NCI-H187 treated with DMSO at 0.1 percent for 48 hours (cell line): ENCODE measurements at places on chromosomes 2 and 18.

GRCh38 chr2:95024960-95025405 is 525 bp upstream of the MAL start:
- DNase-seq, result no peak

GRCh38 chr18:52118684-52119083 is 221.3 kb upstream of the DCC start:
- no peak for DNase-seq

GRCh38 chr2:224584785-224585210 is 365 bp downstream of the CUL3 start:
- no peak for DNase-seq

DNA sequence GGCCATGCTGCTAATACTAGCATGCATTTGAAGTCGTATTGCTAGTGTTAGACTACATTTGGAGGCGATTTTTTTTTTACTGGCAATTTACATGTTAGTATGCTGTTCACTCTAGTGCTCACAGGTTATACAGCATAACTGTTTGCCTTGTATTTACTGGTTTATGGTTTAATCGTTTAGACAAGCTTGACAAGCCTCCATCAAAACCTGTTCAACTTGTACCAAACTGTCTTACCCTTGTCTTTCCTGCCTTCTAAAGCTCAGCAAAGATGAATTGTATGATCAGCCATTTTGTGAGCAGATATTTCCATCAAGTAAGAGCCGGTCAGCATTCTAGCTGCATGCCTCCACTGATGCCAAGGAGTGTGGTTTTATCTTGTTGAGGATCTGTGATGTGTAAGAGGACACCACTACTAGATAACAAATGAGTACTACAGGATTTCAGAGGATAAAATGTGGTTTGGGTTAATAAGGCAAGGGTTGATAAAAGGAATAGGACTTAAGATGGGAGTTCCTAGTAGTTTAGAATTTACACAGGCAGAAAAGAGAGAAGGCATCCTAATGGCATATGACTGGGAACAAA is 68.4 kb upstream of the ITM2C start:
- no peak for DNase-seq

DNA sequence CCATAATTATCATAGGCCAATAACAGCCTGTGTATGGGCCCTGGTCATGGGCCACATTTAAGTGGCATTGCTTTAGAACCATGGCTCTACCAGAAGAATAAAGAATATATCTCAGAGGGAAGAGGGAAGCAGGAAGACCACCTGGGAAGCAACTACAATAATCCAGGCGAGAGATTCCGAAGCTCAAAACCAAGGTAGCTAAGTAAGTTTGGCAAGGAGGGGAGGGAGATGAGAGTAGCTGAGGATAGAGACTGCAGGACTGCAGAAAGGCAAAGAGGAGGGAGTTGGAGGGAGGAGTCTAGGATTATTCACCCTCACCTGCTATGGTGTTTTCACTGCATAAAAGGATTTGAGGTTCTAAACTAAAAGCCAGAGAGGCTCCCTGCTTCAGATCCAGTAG is 293.5 kb downstream of the SETBP1 start:
- no peak for DNase-seq

DNA sequence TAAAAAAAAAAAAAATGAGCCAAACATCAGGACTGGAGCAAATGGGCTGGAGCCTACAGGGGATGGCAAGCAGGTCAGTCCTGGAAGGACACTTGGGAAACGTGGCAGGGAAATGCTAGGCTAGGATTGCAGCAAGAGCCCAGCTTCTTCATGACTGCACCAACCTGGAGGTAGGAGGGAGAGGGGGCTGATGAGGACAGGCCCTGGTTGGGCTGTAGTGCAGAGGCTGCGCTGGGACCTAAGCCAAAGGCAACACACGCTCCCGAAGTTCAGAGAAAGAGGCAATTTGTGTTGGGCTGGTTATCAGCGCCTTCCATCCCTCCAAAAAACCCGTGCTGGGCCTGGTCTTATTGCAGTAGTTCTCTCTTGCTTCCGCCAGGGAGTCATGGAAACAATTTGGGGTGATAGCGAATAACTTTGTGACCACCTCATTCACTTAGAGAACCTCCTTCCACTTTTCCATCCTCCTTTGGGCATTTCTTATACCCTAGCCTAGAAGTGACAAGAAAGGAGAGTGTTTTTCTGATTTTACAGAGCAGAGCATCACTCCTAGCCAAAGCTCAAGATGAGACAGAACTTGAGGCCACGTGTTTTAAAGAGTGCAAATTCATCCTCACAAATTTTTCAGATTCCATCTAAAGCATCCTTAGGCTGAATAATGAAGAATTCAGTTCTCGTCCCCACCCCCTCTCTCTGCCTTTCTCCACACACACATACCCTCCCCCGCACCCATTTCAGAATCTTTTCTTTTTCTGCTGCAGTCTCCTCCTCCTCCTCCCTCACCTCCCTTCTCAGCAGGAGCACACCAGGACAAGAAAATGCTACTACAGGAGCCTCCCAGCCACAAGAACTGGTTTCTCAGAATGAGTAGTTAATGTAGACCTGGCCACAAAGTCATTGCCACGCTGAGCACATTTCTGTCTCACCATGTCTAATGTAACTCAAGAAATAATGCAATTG is 82.5 kb upstream of the STPG4 start:
- no peak for DNase-seq

- no peak for DNase-seq
Observed at GRCh38 chr2:191249156-191249813, 4.1 kb downstream of the MYO1B start.

DNA sequence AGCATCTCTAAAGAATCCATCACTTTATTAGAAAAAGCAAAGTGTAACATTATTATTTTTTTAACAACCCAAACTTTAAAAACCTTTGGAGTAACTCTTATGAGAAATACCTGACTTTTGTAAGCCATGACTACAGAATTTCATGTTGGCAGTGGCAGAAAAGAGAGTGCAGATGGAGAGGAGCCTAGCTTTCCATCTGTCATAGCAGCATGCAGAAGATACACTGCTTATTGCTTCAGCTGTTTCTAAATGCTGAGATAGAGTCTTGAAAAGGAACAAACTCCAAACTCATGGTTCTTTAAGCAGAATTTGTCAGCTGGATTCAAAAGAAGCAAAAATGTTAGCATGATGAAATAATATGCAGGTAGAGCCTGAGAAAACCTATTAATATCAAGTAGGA is 1130.3 kb downstream of the DPP10 start:
- no peak for DNase-seq

- DNase-seq, result no peak
Observed at GRCh38 chr18:332721-333510, 65.1 kb upstream of the THOC1 start.

GRCh38 chr2:136495636-136496035 is 269.7 kb upstream of the THSD7B start:
- DNase-seq, result no peak

- no peak for DNase-seq
Observed at GRCh38 chr2:45909677-45910191, 258.3 kb downstream of the PRKCE start.

DNA sequence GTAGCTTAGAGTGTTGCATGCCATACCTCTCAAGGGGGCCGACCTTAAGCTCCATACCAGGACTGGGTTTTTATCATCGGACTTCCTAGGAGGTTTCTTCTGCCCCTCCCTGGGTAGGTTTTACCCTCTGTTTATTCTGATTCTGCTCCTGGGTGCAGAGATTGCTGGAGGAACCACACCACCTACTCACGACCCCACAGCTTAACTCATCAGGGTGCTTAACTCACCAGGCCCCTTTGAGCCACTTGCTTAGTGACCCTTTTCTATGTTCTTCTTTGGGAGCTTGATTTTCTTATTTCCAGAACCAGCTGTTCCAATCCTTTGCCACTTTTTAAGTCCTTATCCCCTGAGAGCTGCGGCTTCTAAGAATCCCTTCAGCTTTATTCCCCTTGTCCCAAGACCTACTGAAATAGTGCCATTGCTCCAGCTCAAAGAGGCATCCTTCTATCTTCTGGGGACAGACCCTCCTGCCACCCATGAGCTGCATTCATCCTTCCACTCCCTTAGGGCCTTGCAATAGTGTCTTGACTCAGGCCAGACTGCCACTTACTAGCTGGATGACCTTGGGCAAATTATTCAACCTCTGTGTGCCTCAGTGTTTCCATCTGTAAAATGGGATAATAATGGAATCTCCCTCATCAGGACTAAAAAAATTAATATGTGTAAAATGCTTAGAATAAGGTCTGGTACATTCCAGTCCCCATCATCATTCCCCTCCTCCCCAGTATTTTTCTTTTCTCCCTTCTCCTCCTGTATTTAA is 5.8 kb downstream of the OXER1 start:
- no peak for DNase-seq

- no peak for DNase-seq
Observed at GRCh38 chr2:108927936-108928659, 60.9 kb downstream of the EDAR start.

DNA sequence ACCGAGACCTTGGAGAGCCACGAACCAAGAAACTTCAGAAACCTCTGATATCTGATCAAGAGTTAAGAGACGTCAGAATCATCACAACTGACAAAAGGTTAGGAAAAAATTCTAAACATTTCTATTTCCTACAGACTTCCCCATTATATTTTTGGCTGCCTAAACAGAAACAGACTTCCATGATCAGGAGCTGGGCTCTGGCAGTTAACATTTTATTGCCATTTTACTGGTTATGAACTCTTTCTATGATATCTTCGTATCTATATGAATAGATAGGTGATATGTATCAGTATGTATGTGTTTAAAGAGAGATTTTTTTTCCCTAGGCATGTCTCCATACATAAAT is 31.1 kb upstream of the PPP1R1C start:
- DNase-seq, result no peak

- no peak for DNase-seq
Observed at GRCh38 chr2:230179907-230180306, 39.9 kb downstream of the SP110 start.

GRCh38 chr2:85185431-85185940 is 52.3 kb downstream of the TCF7L1 start:
- DNase-seq, result no peak

GRCh38 chr2:46548103-46548486 is 68.7 kb downstream of the TMEM247 start:
- no peak for DNase-seq

DNA sequence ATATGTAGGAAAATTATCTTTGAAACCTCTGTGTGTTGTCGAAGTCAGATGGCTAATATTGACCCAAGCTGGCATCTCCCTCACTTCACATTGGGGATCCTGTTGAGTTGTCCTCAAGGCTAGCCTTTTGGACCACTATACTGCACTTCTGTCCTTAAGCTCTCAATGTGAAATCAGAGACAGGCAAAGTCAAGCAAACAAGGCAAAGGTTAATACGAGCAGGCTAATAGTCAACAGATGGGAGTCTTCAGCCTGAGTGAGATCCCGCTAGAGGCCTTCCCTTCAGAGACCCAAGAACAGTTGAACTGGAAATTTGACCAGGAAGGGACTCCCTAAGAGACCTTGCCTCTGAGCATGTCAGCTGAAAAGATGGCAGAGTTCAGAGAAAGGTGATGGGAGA is 475.4 kb downstream of the PARD3B start:
- no peak for DNase-seq

- no peak for DNase-seq
Observed at GRCh38 chr2:100580367-100581276, 17.8 kb downstream of the PDCL3 start.

GRCh38 chr18:57951117-57951796 is 92.8 kb upstream of the NEDD4L start:
- no peak for DNase-seq

DNA sequence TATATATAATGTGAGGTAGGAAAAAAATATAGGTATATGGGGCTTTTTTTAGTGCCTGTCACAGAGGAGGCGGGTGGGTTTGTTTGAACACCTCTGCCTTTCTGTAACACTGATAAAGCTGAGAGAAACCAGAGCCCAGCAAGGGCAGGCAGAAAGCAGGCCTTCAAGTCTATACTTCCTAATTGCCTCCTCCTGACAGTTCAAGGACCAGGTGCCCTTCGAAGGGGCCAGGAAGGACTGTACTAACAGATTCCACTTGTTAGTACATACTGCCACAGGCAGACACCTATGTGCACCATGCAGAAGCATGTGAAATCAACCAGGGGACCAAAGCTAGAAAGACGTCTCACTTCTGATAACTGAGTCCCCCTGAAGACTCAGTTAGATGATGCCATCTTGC is 13.8 kb downstream of the SLC1A4 start:
- no peak for DNase-seq

DNA sequence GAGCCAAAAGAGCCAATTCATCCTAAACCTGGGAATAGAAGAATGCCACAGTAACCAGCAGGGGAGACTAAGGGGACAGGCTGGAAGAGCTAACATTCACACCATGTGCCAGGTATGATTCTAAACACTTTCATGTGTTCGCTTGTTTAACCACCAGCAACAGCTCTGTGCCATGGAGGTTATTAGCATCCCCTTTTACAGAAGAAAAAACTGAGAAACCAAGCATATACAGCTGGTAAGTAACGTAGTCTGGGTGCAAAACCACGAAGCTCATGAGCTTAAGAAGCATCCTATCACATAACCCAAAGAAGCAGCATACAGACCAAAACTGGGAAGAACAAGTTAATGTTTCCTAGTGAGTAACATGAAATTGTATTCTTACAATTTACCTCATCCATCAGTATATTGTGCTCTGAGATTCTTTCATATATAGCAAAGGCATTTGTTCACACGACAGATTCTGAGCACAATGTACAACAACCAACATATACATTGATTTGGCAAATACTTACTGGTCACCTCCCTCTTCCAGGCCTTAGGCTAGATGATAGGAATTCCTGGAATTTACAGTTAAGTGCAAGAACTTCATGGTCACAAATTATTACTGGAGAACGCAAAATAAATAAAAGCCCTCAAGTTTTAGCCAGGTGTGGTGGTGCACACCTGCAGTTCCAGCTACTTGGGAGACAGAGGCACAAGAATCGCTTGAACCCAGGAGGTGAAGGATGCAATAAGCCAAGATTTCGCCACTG is 36.5 kb upstream of the HNRNPA3 start:
- peak; percentile 6 for DNase-seq

- DNase-seq, result no peak
Observed at GRCh38 chr2:10892316-10892715, 19.4 kb upstream of the KCNF1 start.

DNA sequence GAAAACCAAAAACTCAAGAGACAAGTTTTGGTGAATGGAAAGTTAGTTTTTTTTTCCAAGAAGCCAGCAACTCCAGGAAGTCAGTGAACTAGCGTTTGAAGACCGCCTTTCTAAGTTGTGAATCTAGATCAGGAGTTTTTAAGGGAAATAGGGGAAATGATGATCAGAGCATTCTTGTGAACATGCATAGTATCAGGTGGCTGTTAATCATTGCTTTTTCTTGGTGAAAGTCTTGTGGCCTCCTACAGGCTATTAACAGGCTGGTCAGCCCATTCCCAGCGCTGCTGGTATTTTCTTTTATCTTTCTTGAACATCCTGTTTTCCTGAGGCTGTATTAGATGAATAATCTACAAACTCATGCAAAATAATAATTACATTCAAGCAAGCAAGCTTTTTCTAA is 155.8 kb downstream of the PTPRM start:
- DNase-seq, result no peak

- no peak for DNase-seq
Observed at GRCh38 chr18:33099626-33100025, 326.8 kb upstream of the KLHL14 start.

GRCh38 chr2:238684362-238685326 is 163.2 kb upstream of the TWIST2 start:
- DNase-seq, result no peak
